ENCODE measurements at places on chromosomes 3 and 15.

- no peaks in the 10 kb centered on the region for H3K36me3 ChIP-seq
- H3K4me3 ChIP-seq = no peak overlapping the region
- DNase-seq = no peak
- no peaks in the 10 kb centered on the region for H3K4me1 ChIP-seq
- no peaks in the 10 kb centered on the region for H3K27me3 ChIP-seq
Measured at GRCh38 chr3:43932921-43933320, 242.2 kb downstream of the ABHD5 start.

DNA sequence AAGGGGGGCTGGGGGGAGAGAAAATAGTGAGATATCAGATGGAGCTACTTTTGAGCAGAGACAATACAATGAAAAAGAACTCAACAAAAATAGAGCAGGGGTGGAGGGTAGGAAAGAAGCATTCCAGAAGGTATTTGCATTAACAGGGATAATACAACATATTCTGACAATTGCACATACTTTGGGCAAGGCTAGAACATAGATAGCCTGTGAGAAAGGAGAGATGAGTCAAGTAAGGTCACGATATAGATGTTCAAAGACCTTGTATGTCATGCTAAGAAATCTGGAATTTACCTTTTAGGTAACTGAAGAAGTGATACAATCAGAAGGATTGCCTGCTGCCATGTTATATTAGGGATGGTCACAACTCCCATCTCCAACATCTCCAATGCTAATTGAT lies 155.2 kb downstream of the GSK3B start:
- no peak for DNase-seq
- no peaks in the 10 kb centered on the region for H3K36me3 ChIP-seq
- no peak overlapping the region for H3K27ac ChIP-seq
- H3K27me3 ChIP-seq = no peaks in the 10 kb centered on the region
- no peaks in the 10 kb centered on the region for H3K4me1 ChIP-seq
- H3K4me3 ChIP-seq = no peak overlapping the region

DNA sequence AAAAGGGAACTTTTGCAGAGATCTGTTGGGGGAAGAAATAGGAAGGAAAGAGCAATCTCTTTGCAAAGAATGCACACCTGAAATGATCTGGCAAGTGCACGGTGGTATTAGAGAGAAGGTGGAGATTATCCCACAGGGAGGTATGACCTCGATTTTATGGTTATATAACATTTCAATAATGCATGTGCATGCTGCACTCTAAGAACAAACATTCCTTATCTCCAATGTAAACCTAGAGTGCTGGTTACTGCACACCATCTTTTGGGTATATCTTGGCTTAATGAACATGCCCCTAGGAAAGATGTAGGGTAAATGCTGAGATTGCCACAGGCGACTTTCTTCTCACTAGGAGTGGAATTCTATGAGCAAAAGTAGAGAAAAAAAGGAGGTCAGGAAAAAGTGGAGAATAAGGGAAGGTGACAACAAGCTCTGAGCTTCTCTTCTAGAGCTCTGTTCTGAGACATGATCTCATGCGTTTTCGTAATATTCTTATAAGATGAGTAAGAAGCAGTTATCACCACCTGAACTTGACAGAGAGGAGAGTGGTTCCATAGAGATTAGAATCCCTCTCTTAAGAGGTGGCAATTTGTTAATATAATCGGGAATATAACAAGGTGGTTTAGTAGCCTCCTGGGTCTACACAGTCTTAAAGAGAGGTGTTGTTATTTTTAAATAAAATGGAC lies 117.5 kb upstream of the TMC3 start:
- no peaks in the 10 kb centered on the region for H3K36me3 ChIP-seq
- H3K4me3 ChIP-seq = no peak overlapping the region
- H3K27me3 ChIP-seq = no peaks in the 10 kb centered on the region
- no peaks in the 10 kb centered on the region for H3K4me1 ChIP-seq
- no peak for DNase-seq

- no peaks in the 10 kb centered on the region for H3K36me3 ChIP-seq
- H3K4me3 ChIP-seq = peak overlapping the region; percentile 79
- H3K27me3 ChIP-seq = no peaks in the 10 kb centered on the region
Measured at GRCh38 chr3:188154809-188155574, 1.0 kb downstream of the LPP start.

DNA sequence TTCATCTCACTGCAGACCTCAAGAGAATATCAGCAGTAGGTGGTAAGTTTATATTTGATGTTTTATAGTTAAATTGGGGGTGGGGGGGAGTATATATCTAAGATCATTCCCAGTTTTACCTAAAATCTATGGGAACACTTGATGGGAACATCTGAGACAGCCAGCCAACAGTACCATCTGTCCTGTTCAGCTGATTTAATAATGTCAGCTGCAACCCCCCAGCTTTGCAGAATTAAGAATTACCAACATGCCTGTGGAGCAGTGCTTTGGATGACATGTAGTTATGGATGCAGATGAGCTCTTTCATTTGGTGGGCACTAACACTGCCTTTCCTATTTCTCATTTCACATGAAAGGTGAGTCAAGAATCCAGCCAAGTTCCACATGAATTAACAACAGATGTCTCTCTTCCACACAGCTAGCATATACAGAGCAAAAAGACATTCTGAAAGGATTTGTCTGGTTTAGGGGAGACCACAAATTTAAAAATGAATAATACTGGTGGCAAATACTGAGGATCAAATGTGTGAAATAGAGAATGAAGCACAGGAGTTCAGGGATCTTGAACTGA lies 76.2 kb downstream of the SETD5 start:
- H3K4me3 ChIP-seq = no peak overlapping the region
- no peaks in the 10 kb centered on the region for H3K27me3 ChIP-seq
- no peak for DNase-seq
- no peak overlapping the region for H3K27ac ChIP-seq

- H3K4me3 ChIP-seq = no peak overlapping the region
- no peaks in the 10 kb centered on the region for H3K36me3 ChIP-seq
- H3K27me3 ChIP-seq = no peaks in the 10 kb centered on the region
Measured at GRCh38 chr15:71149646-71150557, 34.6 kb downstream of the THSD4 start.

Data from mesendoderm (in vitro differentiated cells).